ENCODE measurements at places on chromosomes 13 and 19.

GRCh38 chr19:16778796-16779411 is 50.3 kb upstream of the SIN3B start:
- peak; percentile 10 for DNase-seq

- no peak for DNase-seq
These were observed 19.1 kb upstream of the ZNF835 start for GRCh38 chr19:56690670-56691069.

DNA sequence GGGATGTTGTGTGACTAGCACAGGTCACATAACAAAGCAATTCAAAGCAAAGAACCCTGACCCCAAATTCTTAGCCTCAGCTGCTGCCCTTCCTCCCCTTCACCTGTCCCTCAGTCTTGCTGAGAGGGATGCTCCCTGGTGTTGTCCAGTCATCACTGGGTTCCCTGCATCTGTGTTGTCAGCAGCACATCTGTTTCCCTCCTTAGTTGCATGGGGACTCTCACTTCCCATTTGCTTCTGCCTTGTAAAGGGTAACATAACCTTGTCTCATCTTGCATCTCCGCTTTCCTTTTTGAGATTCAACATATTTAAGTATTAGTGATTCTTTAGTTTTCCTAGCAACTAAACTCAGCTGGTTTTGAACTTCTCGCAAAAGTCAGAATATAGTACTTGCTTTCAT is 54.0 kb downstream of the SPATA13 start:
- no peak for DNase-seq

GRCh38 chr19:27672309-27673047 is 1540.5 kb downstream of the UQCRFS1 start:
- DNase-seq: no peak
